Naive thymus-derived CD4-positive, alpha-beta T cell (primary cell): ENCODE measurements at places on chromosomes 12 and 14.

DNA sequence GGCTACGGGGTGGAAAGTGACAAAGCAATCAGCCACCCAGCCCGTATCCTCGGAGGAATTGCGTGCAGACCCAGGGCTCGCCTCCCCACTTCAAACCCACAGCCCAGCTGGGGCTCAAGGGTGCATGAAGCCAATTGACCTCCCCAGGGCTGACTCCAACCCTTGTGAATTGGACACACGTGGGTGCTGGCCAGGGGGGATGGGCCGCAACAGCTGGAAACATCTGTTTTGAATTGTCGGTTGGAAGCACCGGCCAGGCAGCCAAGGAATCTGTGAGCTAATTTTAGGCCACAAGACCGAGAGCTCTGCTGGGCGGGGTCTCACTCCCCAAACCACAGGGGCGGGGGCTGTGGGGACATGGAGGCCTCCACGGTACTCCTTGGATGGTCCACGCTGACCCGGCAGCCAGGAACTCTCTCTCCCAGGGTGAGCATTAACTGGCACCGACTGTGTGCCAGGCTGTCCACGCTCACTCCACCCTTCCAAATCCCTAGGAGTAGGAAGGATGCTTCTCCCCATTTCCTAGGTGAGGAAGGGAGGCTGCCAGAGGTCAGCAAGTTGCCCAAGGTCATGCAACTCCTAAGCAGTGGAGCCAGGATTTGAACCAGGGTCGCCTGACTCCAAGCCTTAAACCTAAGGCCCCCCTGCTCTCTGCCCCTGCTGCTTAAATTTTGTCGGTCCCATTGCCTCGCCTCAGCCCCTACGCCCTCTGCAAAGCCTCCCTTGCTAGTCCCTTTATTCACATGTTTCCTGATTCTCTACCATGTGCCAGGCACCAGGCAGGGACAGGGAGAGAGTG, 11.9 kb upstream of the TMEM119 start:
- no peak overlapping the region for H3K4me3 ChIP-seq
- no peak for DNase-seq
- H3K36me3 ChIP-seq = no peaks in the 10 kb centered on the region
- H3K27me3 ChIP-seq = no peaks in the 10 kb centered on the region
- no peaks in the 10 kb centered on the region for H3K4me1 ChIP-seq

DNA sequence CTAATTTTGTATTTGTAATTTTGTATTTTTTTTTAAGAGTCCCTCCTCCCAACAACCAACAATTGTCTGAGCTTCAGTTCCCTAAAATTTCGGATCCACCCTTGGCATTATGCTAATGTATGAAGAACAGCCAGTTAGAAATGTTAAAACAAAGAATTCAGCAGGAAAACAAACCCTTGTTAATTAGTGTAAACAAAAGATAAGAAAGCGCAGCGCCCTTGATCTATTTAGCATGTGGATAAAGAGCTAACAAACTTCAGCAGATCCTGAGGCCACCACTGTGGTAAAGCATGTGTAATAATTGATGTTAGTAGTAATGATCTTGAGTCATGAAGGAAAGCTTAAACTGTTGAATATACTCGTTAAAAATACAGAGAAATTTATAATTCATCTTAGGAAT, 199.8 kb downstream of the TMX1 start:
- no peak overlapping the region for H3K27ac ChIP-seq
- DNase-seq = no peak

- no peak for DNase-seq
- H3K27ac ChIP-seq = no peak overlapping the region
- H3K4me1 ChIP-seq = no peaks in the 10 kb centered on the region
- H3K27me3 ChIP-seq = no peaks in the 10 kb centered on the region
- H3K36me3 ChIP-seq = no peaks in the 10 kb centered on the region
Observed at GRCh38 chr14:93751946-93752655, 36.2 kb downstream of the PRIMA1 start.

DNA sequence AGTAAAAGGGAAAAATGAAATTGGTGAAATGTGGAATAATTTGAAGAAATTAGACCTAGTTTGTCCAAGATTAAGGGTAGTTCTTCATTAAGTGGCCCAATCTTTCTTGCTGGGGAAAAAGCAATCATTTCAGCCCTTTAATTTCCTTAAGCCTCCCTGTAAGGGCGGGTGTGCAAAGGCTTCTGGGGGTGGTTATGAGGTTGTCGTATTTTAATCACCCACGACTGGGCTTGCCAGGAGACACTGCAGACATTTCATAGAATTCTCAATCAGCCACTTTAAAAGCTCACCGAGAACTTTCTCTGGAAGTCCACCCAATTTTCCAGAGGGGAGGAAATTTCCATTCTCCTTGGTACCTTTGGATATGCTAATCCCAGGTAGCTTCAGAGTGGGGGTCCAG, 43.4 kb downstream of the DLK1 start:
- H3K4me1 ChIP-seq = no peaks in the 10 kb centered on the region
- H3K27ac ChIP-seq = no peak overlapping the region
- H3K36me3 ChIP-seq = no peaks in the 10 kb centered on the region

- no peaks in the 10 kb centered on the region for H3K27me3 ChIP-seq
- no peaks in the 10 kb centered on the region for H3K4me1 ChIP-seq
- H3K27ac ChIP-seq = no peak overlapping the region
- H3K4me3 ChIP-seq = no peak overlapping the region
- H3K36me3 ChIP-seq = no peaks in the 10 kb centered on the region
- DNase-seq = no peak
Observed at GRCh38 chr12:114441545-114441944, 35.6 kb upstream of the TBX5 start.
